ENCODE measurements at places on chromosomes 12 and 14.

- no peak for DNase-seq
Observed at GRCh38 chr14:96265383-96266095, 9.5 kb downstream of the BDKRB1 start.

DNA sequence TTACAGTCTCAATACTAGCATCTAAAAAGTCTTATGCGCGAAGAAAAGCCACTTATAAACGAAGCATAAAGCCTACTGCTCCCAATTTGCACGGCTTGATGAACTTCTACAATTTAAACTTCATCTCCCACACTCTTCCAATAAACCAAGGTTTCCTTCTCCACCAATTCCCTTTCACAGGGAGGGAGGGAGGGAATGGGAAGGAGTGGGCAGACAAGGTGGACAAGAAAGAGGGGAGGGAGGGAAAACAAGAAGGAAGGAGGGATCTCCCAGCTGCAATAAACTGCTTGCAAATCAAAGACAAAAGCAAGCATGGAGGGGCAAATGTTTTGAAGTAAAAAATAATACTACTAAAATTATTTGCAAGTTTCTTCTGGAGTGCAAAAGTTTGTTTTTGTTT lies 64.5 kb downstream of the MED13L start:
- no peak for DNase-seq

DNA sequence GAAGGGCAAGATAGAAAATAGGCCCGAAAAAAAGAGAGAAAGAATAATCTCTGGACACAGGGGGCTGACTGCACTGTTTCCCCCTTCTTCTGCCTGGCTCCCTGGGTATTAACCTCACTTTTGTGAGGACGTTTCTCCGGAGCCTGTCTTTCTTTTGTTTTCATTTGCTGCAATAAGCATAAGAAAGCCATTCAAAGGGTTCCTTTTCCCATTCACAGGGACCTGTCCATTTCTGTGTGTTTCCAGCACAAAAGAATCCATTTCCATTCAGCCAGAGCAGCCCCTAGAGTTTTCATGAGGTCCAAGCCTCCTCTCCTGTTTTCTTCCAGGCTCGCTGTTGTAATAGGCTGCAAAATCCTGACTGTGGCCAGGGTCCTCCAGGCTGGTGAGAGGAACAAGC lies 16.8 kb downstream of the PLXNC1 start:
- DNase-seq: no peak

DNA sequence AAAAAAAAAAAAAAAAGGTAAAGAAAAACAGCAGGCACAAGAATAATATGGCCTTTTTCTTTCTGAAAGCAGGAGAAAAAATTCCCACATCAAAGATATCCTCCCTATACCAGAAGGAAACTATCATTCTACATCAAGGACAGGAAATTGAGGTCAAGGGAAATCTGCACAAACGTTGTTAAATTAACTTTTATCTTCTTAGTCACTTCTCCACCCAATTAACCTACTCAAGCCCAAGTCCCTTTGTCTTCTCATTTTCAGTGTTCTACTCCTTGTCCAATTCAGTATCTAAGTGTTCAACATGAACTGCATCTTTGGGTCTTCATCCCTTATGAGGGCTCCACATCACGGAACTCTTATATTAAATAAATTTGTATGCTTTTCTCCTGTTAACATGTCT lies 15.7 kb downstream of the NDUFA12 start:
- DNase-seq: no peak

DNA sequence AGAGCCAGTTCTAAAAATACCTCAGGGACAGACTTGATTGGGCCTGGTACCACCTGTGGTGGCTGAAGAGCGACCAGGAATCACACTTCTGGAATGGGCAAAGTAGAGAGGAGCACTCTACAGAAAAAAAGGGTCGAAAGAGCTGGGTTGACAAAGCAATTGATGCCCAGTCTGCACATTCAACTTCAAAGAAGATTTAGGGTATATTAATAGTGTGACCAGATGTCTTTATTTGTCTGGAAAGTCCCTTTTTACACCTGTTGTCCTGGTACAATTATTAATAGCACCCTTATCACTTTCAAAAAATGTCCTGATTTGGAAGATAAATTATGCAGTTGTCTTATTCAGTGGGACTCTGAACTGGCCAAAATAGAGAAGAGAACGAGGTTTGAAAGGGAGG lies 137.5 kb downstream of the DYRK2 start:
- DNase-seq: no peak
